ENCODE measurements at places on chromosomes 13 and 19. TPM values are rescaled to one million over a fixed set of nuclear protein-coding genes. Genes with fewer than 3 reads are reported as not detected.
A peak's percentile ranks its signal among the peaks of the same experiment; 100 is the strongest.

DNA sequence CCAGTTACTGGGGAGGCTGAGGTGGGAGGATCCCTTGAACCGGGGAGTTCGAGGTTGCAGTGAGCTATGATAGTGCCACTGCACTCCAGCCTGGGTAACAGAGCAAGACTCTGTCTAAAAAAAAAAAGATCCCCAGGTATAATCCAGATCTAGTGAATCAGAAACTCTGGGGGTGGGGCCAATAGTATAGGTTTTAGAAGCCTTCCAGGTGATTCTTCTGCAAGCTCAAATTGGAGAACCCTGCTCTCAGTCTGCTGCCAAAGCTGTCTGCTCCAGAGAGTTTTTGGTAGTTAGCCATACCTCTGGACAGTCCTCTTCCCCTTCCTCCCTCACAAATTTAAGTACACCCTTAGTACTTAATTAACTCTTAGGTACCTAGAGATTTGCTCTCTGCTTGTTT is 28.0 kb downstream of the SERP2 start:
- no peak for DNase-seq

DNA sequence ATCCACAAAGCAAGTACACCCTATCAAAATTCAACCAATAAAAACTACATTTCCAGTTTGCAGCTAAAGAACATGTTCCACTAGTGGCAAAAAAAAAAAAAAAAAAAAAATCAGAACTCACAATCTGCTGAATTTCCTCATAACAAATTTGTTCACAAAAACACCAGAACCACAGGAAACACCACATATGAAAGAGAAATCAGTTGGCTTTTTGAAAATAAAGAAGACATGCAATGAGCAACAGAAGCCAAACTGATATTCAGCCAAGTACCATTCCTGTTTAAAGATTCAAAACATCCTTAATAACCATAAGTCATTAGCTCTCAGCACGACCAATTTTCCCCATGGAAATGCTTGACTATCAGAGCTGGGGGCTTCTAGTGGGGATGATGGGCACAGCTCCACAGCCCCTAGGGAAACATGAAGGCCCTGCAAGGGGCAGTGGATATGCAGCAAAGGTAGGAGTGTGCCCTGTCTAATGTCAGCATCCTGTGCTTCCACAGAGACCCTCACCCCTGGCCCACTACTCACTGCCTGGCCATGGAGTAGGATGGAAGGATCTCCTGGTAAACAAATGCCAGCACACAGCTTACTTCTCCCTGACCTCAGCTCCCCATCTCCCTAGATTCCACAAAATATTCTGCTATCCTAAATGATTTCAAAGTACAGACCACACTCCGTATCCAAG is 74.0 kb upstream of the DOCK9 start:
- no peak for DNase-seq

GRCh38 chr19:42074513-42075363 is 1.2 kb upstream of the ZNF574 start:
- peak; percentile 37 for DNase-seq

Gene SERP2
- 13.0 TPM for polyA plus RNA-seq

Gene TPRX1
- polyA plus RNA-seq: not detected

Gene MYADM
- polyA plus RNA-seq: 63.4 TPM

- no peak for DNase-seq
These were observed 5.4 kb downstream of the MADCAM1 start for GRCh38 chr19:501646-502045.

- no peak for DNase-seq
These were observed 838 bp upstream of the MYADM start for GRCh38 chr19:53866865-53867224.

Gene C1QTNF9
- polyA plus RNA-seq: 0.38 TPM

DNA sequence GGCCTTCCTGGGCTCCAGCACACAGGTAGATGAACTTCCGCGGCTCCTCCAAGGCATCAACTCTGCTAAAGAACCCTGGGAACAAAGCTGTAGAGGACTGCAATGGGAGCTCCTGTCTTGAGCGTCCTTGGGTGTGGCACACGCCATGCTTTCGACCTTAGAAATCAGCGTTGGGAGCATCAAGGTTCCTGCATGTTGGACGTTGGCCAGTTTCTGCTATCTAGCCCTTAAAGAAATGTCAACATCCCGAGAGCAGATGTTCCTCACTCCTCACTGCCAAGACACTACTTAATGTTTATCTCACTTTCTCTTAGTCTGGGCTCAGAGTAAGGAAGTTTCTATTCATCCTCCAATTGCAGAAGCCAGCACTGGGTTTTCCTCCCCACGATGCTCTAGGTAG is 70.6 kb upstream of the MEDAG start:
- no peak for DNase-seq

Gene TPTE2
- 0.57 TPM for polyA plus RNA-seq

Gene RASIP1
- 11.9 TPM for polyA plus RNA-seq

Gene CASP14
- polyA plus RNA-seq: 0.05 TPM

GRCh38 chr19:41031916-41032315 is 40.8 kb downstream of the CYP2B6 start:
- DNase-seq: no peak

Gene ZFP28
- 18.3 TPM for polyA plus RNA-seq

Gene GAPDHS
- polyA plus RNA-seq: not detected

- no peak for DNase-seq
These were observed 2.7 kb downstream of the MYO9B start for GRCh38 chr19:17078036-17078919.

Data from left kidney (tissue), 8 donors.